ENCODE measurements at places on chromosomes 16 and 17.

DNA sequence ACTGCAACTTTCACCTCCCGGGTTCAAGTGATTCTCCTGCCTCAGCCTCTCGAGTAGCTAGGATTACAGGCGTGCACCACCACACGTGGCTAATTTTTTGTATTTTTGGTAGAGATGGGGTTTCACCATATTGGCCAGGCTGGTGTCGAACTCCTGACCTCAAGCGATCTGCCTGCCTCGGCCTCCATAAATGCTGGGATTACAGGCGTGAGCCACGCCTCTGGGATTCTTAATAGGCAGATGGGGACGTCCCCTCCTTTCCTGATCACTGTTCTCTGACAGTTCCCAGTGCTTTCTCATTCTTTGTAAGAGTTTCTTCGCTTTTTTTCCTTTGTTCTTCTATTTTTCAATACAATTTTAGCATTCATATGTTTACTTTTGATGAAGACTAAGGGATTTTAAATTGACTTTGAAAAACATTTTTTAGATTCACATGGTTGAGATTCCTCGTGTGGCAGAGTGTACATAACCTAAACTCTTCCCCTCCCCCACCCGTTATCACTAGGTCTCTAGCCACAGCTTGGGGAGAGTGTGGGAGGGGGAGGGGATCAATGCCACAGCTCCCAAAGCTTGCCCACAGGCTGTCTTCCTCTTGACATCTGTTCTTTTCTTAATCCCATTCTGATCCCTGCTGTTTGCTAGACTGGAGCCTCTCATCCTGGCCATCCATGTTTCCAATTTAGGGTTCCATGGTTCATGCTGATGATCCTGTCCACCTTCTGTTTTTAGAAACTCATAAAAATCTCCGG is 11.0 kb downstream of the ADORA2B start:
- no peak for DNase-seq

GRCh38 chr16:58346831-58347371 is 45.4 kb upstream of the GINS3 start:
- no peak for DNase-seq

DNA sequence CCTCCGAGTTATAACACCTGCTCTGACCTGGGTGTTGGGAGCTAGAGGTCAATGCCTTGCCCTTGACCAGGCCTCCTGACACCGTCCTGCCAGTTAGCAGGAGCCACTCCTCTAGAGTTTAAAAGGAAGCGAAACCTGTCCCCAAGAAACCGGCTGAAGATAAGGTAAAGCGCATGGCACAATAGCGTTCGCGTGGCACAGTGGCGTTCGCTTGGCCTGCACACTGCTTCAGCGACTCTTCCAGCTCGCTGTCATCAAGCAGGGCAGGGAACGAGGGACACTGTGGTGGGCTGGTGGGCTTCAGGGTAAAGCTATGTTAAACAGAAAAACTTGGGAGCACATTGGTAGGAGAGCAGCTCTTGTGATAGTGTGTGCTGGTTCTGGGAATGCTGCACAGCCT is 28.2 kb upstream of the ETV4 start:
- no peak for DNase-seq

DNA sequence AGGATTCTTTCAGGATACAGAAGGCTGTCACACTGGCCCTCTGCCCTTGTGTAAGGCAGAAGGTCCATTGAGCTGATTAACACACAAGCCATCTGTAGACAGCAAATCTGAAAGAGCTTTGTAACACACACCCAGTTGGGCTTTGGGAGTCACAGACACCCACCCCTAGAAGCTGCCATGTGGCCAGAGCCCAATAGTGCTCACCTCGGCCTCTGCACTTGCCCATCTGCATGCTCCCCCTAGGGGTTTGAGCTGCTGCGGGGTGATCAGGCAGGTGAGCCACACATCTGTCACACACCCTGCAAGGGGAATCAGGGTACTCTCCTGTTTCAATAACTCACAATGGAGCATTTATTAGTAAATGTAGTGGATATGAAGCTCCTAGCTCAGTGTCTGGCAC is 138.3 kb downstream of the CHD9NB start:
- DNase-seq = no peak

DNA sequence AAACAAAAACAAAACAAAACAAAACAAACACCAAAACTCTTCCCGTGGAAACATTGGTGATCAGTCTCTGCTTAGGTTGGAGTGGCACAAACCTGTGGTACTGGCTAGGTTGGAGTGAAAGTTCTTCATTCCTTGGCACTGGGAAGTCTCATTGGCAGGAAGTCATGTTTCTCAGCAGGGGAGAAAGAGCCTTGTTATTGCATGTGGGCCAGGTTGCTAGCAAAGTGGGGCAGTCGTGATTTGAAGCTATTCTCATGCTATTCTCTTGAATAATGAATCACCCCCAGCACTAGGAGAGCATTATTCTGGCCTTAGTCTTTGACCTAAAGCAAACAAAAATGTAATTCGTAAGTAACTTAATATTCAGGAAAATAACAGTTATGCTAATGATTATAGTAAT is 24.3 kb upstream of the B4GALNT2 start:
- no peak for DNase-seq

- no peak for DNase-seq
Measured at GRCh38 chr17:80456465-80457235, 19.8 kb downstream of the NPTX1 start.

- no peak for DNase-seq
Measured at GRCh38 chr17:36983618-36984017, 34.9 kb downstream of the AATF start.

DNA sequence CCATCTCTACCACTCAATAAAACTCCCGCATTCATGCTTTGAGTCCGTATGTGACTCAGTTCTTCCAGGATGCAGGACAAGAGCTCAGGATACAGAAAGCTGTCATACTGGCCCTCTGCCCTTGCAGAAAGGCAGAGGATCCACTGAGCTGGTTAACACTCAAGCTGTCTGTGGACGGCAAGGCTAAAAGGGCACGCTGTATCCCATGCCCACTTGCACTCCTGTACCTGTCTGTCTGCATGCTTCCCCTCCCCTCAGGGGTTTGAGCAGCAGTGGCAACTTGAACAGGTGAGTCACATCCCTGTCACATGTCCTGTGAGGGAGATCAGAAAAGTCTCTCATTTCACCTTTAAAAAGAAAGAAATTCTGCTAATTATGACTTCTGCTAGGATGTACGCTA is 293.8 kb downstream of the HS3ST3B1 start:
- no peak for DNase-seq

DNA sequence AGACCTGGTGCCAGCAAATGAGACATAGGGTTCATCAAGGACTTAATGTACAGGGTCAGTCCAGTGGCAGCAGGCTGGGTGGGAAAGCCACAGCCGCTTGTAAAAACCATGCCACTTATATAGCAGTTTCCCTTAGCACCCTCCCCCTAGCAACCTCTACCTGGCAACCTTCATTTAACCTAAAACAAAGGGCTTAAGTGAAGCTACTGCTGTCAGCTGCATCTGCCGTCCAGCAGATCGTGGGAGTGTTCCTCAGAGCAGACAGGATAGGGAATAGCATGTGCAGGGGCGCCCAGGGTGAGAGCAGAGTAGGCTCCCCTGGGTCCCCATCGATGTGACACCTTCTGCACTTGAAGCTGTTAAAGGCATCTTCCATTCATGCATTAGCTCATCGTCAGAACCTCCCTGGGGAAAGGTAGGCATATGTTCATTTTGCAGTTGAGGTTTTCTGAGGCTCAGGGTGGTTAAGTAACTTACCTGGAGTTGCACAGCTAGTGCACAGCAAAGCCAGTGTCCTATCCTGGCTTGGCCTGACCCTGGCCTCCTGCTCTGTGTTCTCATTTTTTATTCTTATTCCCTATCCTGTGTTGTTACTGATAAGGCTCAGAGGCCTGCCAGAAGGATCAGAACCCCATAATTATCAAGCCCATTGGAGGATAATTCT is 112.5 kb downstream of the SOCS1 start:
- DNase-seq = no peak

DNA sequence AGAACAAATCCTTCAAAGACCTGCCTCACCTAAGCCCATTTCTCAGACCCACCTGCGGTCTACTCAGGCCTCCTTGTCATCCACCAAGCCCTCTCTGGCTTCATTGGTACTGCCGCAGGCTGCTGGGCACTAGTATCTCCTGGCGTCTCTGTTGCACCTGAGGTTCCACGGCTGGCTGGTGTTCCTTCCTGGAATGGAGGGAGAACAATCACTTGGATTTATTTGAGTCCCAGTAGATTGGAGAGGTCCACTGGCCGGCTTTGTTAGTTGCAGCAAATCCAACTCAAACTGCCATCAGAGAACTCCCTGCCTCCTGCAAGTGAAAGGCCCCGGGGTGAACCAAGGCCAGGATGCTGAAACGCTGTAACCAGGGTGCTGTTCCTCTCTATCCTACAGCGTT is 15.3 kb downstream of the MIS12 start:
- no peak for DNase-seq

Data from Kasumi-1 (cell line).